Left lobe of liver (tissue), 2 donors: ENCODE measurements at places on chromosomes 16 and 17. TPM values are rescaled to one million over a fixed set of nuclear protein-coding genes. Genes with fewer than 3 reads are reported as not detected.

DNA sequence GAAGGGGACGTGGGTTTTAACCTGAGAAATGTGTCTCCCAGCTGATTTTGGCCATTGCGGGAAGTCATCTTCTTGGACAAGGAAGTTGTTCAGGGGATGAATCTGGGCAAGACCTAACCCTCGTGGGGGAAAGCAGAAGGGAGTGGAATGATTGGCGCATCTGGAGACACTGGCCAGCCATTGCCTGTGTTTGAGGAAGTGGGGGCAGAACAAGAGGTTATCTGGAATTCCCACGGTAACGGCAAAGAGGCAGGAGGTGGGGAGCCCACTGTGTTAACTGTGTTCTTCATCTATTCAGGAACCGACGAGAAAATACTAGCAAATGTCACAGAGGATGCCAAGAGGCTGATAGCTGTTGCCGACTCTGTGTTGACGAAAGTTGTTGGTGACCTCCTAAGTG lies 66.9 kb downstream of the RNF213 start:
- DNase-seq, result no peak

DNA sequence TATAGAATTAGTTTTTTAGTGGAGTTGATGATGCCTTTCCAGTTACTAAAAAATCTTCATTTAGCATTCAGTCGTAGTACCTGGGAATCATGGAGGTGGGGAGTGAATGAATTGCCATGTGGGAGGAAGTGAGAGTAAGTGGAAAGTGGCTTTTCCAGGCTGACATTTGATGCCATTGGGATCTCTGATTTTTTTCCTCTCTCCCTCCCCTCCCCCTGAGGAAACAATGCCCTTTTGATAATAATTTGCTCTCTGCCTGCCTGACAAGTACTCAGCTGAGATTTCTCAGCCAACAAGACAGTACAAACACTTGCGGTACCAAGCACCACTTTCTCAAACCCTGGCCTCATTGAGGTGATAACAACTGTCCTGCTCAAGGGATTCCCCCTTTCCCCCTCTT lies 2.2 kb downstream of the UBE2Z start:
- no peak for DNase-seq

- DNase-seq, result no peak
Observed at GRCh38 chr17:67575325-67575724, 142.4 kb upstream of the NOL11 start.

The TAC4 gene
- total RNA-seq, result not detected

- no peak for DNase-seq
Observed at GRCh38 chr16:47927330-47927729, 228.5 kb downstream of the ABCC12 start.

DNA sequence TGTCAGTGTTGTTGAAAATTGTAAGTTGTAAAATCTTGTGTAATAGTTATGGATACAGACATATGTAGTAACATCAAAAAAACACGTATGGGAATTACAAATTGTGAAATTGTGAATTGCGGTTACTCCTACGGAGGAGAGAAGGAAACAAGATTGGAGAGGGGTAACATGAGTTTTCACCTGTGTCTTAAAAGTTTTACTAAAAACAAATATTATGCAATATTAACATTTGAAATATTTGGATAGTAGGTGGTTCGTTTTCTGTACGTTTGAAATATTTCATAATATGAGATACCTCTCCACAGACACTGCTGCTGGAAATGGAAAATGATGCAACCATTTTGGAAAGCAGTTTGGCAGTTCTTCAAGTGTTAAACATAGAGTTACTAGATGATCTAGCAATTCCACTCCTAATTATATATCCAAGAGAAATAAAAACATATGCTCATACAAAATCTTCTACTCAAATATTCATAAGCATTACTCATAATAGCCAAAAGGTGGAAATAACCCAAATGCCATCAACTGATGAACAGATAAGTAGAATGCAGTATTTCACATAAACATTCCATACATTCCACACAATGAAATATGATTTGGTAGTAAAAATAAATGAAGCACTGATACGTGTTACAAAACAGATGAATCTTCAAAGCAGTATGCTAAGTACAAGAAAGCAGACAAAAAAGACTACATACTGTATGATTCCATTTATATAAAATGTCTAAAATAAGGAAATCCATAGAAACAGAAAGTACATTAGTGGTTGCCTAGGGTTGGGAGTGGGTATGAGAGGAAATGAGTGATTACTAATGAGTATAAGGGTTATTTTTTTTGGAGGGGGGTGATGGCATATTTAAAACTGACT lies 40.7 kb upstream of the ABCA10 start:
- no peak for DNase-seq

The DNASE1L2 gene
- 1.2 TPM for total RNA-seq

The KRTAP2-1 gene
- total RNA-seq, result not detected
